CD4-positive, alpha-beta T cell (primary cell): ENCODE measurements at places on chromosomes 6 and 20.

DNA sequence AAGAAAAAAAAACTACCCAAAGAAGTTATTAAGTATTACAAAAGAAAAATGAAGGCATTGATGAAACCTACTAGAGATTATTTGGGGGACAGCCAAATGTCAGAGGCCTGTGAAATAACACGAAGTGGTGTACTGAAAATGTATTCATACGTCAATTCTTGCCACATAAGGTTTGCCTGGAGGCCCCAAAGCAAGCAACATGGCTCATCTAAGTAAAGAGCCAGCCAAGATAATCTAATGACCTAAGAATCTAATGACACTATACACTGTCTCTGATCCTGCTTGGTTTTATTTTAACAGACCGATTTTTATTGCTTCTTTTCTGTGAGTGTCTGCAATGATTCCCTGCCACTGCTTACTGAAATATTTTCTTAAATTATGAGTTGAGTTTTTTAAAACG is 34.7 kb downstream of the FILIP1 start:
- DNase-seq, result no peak

GRCh38 chr20:34312024-34312460 is 8.9 kb upstream of the AHCY start:
- no peak for DNase-seq

DNA sequence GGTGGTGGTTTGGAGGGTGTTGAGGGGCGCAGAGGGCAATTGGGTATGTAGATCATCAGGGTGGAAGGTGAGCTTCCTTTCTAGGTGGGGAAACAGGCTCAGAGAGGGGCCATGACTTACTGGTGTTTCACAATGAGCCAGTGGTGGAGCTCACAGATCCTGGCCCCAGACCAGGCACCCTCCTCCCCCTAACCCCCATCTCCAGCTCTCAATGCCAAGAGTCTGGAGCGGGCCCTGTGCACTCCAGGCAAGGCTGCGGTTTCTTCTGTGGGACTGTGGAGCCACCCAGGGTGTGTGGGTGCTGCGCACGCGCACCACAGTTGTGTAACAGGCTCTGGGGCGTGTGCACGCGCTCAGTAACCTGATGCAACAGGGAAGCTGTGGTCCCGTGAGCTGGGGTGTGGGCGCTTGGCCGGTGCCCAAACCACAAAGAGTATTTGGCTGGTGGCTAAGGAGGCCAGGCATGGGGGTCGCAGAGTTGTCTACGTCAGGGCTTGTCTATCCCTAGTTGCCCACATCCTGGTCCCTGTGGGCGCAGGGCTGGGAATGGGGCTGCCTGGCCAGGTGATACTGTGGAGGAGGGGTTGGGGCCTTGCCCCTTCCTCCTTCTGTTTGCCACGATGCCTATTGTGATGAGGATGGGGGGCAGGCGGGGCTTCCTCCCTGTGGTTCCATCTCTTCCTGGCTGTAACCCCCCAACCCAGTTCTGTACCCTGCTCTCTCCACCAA is 37.5 kb upstream of the MRPS18A start:
- peak; percentile 44 for DNase-seq

- DNase-seq, result no peak
These were observed 17.8 kb downstream of the ARMC12 start for GRCh38 chr6:35754452-35755277.

GRCh38 chr6:151317103-151317994 is 74.0 kb downstream of the ZBTB2 start:
- DNase-seq, result no peak

GRCh38 chr6:113758826-113759574 is 98.1 kb upstream of the MARCKS start:
- DNase-seq, result no peak

- DNase-seq, result no peak
These were observed 26.3 kb downstream of the SLC13A3 start for GRCh38 chr20:46624946-46625345.
